ENCODE measurements at places on chromosomes 1 and 21.

- no peak for DNase-seq
Measured at GRCh38 chr1:4172644-4173599, 272.9 kb upstream of the C1orf174 start.

DNA sequence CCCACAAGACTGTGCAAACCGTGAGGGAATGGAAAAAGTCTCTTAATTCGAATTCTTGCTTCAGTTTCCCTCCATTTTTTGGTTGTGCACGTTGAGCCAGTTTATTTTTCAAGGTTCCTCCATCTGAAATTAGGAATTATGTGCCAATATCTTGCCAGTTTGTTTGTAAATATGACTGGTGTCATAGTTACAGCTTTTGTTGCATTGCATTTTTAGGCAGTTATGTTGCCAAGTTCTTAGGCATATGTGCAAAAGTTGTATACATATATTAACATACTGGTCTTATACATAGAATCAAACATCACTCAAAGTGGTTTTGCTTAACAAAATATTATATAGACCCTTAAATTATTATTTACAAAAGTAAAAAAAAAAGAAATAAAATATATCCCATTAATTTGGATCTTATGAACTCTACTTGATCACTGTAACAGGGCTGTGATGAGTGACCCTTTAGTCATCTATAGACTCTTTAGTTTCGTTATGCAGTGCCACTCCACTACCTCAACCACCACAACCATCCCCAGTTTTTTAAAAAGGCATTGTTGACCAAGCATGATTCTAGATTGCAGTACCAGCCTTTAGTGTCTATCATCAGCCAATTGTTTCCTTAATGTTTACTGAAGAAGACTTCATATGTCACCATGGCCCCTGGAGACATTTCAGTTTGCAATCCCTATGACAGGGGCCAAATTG lies 20.9 kb upstream of the DYNLT5 start:
- DNase-seq: no peak

DNA sequence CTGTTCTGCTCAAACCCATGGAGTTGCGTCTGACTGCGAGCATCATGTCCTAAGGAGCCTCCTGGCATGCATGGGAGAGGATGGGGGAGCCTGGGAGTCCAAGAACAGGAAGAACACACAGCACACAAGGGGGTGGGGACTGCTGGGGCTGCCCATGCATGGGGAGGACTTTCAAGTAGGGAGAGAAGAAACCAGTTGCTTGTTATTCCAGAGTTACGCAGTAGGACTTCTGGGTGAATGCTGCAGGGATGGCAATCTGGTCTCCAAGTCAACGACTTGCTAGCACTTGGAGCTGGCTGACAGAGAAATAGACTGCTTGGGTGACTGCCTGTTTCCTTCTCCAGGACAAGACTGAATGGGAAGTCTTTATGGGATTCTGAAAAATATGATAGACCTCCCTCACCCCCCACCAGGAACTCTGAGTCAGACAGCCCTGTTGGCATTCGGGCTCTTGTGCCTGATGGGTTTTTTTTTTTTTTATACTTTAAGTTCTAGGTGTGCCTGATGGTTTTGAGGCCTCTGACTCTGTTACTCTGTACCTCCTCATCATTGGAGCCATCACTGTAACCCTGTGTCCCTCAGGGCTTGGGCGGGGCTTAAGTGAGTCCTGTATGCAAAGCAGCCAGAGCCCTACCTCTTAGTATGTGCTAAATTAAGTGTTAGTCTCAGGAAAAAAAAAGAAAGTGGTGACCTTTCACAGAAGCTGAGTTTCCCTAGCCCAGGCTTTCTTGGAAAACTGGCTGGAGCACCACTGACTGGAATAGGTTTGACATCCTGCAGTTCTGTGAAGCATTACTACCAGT lies 30.3 kb downstream of the MAP3K21 start:
- no peak for DNase-seq

GRCh38 chr1:171623651-171624331 lies 1.7 kb downstream of the MYOCOS start:
- no peak for DNase-seq

GRCh38 chr1:214976665-214977064 lies 105.9 kb upstream of the KCNK2 start:
- no peak for DNase-seq

- no peak for DNase-seq
Measured at GRCh38 chr1:208031316-208031931, 120.5 kb upstream of the CD34 start.

- DNase-seq: no peak
Measured at GRCh38 chr1:81549588-81550127, 251.1 kb upstream of the ADGRL2 start.

GRCh38 chr1:11753555-11754208 lies 8.3 kb upstream of the C1orf167 start:
- no peak for DNase-seq

DNA sequence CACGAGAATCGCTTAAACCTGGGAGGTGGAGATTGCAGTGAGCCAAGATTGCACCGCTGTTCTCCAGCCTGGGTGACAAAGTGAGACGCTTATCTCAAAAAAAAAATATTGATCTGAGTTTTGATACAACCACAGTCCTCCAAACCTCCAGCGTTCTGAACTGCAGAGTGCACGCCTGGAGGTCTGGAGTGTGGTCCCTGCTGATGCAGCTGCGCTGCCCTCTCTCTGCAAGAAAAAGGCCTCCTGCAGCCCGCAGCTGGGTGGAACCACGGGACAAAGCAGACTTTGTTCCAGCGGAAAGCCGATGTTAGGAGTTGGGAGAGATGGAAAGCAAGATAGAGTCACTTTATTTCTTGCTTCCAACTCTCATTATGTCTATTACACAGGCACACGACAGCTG lies 144.9 kb upstream of the SOD1 start:
- DNase-seq: peak; percentile 31

GRCh38 chr1:185916861-185917260 lies 182.7 kb downstream of the HMCN1 start:
- DNase-seq: no peak

DNA sequence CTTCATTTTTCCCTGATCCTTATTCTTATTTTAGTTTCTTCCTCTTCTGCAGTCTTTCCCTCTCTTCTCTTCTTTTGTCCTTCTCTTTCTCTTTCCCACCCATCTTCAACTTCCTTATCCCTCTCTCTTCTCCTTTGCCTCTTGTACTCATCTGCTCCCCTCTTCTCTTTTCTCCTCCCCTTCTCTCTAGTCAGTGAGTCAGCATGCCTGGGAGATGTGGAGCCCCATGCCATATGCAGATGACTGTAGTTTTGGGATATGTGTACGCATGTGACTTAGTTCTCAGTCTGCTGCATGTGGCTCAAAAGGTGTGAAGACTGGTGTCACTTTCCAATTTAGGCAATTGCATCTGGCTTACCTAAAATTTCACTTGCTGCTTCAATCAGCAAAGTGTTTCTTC lies 10.4 kb downstream of the DNAJC6 start:
- DNase-seq: no peak

Data from neuronal stem cell (in vitro differentiated cells).